CD4-positive, alpha-beta T cell treated with Interleukin-21 for 1 hour (primary cell): ENCODE measurements at places on chromosomes 7 and 10.

- DNase-seq: peak; percentile 17
These were observed at the start of gene CUX1 for GRCh38 chr7:101817471-101818286. Gene CUX1 (plus strand): TSS chr7:101817626. CDS start chr7:101817640, 14 bp downstream.

DNA sequence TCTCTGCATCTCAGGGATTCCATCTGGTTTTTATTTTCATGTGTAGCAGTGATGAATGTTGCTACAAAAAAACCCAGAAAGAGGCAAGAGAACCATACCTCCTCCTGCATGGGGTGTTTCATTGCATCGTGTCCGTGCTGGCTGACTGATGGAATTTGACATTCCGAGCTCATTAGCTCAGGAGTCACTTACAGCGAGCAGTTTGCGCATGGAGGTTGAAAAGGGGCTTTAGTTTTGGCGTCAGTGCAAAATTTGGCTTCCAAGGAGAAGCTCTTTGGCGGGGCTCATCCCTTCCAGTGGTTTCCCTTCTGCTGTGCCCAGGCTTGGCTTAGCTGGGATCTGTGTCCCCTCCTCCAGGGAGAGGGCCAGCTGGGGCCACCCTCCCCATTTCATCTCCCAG, 25.8 kb downstream of the EMX2 start:
- DNase-seq: no peak

- no peak for DNase-seq
These were observed 673.7 kb downstream of the SUGCT start for GRCh38 chr7:40808378-40808942.

- DNase-seq: peak; percentile 58
These were observed 47.9 kb upstream of the NPFFR1 start for GRCh38 chr10:70331486-70332268.

- DNase-seq: no peak
These were observed 204.1 kb downstream of the PHF14 start for GRCh38 chr7:11177793-11178192.

DNA sequence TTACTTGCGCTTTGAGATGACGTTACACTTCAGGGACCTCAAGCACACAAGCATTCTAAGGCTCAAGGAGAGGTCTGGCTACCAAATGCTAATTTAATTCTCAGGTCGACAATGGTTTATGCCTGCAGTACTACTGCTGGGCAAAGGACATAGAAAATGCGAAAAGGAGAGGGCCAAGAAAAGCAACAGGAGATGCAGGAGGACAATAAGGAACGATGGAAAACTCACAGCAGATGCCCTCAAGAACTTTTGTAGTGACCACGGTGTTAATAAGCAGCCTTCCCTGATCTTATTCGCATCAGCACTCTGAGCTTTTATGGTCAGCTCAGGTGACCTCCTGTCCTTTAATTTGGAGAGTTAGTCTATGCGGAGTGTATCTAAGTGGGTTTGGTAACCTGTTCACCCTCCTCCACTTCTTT, 146.3 kb downstream of the GPR85 start:
- no peak for DNase-seq

DNA sequence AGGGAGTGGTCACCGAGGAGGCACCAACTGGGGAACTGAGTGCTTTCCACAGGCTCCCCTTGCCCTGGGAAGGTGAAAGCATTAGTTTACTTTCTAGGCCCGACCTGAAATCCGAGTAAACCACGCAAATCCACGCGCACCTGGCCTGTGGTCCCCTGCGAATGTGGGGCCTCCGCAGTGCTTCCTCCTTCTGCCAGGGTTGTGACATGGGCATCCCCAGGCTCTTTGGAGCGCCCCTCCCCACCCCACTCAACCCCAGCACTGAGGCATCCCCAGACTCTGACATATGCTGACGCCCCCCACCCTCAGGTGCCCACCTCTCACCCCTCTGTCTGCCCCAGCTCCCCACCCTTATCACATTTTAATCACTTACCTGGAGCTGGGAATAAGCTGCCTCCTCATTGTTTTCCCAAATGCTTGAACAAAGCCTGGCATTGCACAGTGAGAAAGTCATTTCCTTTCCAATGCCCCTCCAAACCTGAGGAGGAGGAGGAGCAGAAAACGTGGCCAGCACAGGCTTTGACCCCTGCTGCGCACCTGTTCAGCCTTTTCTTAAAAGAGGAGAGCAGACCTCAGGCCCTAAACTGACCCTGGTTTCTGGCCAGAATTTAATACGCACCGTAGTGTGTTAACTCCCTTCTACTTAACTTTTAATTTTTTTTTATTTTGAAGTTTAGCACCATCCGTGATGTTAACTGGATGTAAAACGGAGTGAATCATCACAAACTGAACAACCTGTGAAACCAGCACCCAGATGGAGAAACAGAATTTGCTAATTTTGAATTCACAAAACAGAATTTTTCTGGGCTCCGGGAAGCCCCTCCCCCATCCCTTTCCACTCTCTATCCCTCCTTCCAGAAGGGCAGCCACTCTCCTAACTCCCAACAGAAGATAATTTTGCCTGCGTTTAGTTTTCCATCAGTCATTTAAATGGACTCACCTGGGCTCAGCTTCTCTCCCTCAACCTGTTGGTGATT, 129.4 kb downstream of the WDR11 start:
- DNase-seq: no peak
